Thyroid gland (tissue), 4 donors: ENCODE measurements at places on chromosomes 2 and 18. TPM values are rescaled to one million over a fixed set of nuclear protein-coding genes. Genes with fewer than 3 reads are reported as not detected.

Gene MPP4
- not detected for total RNA-seq

GRCh38 chr2:65411056-65411795, 21.2 kb downstream of the SPRED2 start:
- H3K4me3 ChIP-seq, result no peak overlapping the region
- H3K36me3 ChIP-seq, result no peaks in the 10 kb centered on the region
- DNase-seq, result no peak
- peaks cover 30% of the 10 kb centered on the region for H3K4me1 ChIP-seq

GRCh38 chr2:222912776-222913175, 51.9 kb downstream of the ACSL3 start:
- no peak overlapping the region for H3K27ac ChIP-seq
- H3K36me3 ChIP-seq, result no peaks in the 10 kb centered on the region
- H3K4me3 ChIP-seq, result no peak overlapping the region
- DNase-seq, result no peak
- H3K4me1 ChIP-seq, result peaks cover 14% of the 10 kb centered on the region
- H3K27me3 ChIP-seq, result no peaks in the 10 kb centered on the region

DNA sequence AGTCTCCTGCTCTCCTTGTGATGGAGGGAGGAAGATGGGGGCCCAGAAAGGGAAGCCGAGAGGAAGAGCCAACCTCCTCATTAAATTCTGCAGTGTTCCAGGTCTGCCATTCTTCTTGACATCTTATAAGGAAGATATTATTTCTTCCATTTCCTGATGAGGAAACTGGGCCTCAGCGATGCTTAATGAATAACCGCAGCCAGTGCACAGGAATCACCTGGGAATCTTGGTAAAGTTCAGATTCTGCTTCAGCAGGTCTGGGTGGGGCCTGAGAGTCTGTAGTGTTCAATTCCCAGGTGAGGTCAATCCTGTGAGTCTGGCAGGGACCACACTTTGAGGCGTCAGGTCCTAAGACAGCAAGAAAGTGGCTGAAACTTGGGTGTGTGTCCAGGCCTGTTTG, 17.3 kb downstream of the PCARE start:
- no peak overlapping the region for H3K4me3 ChIP-seq
- no peak overlapping the region for H3K27ac ChIP-seq
- no peak for DNase-seq
- H3K36me3 ChIP-seq, result no peaks in the 10 kb centered on the region

- H3K27me3 ChIP-seq, result no peaks in the 10 kb centered on the region
- H3K36me3 ChIP-seq, result no peaks in the 10 kb centered on the region
- H3K27ac ChIP-seq, result no peak overlapping the region
These were observed 25.6 kb downstream of the ZNF236 start for GRCh38 chr18:76847916-76848315.

DNA sequence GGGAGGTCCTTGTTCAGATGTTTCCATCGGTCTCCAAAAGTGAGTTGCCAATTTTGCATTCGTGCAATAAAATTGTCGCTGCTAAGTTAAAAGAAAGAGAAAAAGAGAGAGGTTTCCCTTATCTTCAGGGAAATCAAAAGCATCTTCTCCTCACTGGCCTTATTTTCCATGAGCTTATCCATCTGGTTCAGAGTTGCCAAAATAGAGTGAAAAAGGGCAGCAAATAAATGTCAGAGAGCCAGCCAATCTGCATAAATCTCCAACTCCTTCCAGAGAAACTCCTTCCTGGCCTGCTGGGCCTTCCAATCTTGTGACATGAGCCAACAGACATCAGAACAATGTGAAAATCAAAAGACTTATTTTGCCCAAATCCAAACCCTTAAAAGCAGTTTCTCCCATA, 28.4 kb downstream of the PAX3 start:
- DNase-seq, result no peak
- H3K36me3 ChIP-seq, result no peaks in the 10 kb centered on the region
- no peak overlapping the region for H3K27ac ChIP-seq
- H3K27me3 ChIP-seq, result no peaks in the 10 kb centered on the region
- H3K4me3 ChIP-seq, result no peak overlapping the region
- H3K4me1 ChIP-seq, result no peaks in the 10 kb centered on the region

- DNase-seq, result peak; percentile 60
- H3K27ac ChIP-seq, result no peak overlapping the region
- H3K4me3 ChIP-seq, result no peak overlapping the region
These were observed 54.6 kb downstream of the ZFP36L2 start for GRCh38 chr2:43171789-43172188.

- H3K36me3 ChIP-seq, result no peaks in the 10 kb centered on the region
- peaks cover 41% of the 10 kb centered on the region for H3K4me1 ChIP-seq
- no peak overlapping the region for H3K4me3 ChIP-seq
- no peak for DNase-seq
- no peak overlapping the region for H3K27ac ChIP-seq
These were observed 30.3 kb downstream of the SLC4A5 start for GRCh38 chr2:74312913-74313312.

DNA sequence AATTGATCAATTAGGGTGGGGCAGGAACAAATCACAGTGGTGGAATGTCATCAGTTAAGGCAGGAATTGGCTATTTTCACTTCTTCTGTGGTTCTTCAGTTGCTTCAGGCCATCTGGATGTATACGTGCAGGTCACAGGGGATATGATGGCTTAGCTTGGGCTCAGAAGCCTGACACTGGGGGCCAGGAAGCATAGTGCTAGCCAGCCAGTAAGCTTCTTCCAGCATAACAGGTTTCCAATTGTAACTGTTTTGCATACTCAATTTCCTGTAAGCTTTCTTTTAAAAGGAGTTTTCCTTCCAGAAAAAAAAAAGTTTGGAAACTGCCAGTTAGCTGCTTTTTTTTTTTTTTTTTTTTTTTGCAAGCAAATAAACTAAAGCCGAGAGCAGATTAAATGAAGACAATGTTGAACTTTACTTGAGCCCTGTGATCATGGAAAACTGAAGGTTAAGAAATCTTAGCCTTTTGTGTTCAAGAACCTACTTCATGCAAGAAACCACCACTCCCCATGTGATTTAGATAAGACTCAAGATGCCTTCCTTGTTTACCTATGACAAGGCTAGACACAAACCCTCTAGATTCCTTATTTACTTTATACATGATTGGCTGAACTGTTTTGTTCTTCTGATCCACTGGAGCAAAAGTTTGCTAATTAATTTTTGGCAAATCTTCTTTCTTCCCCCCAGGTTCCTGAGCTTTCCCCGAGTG, 126.9 kb upstream of the LINC00305 start:
- H3K4me1 ChIP-seq, result no peaks in the 10 kb centered on the region
- no peaks in the 10 kb centered on the region for H3K27me3 ChIP-seq
- no peak overlapping the region for H3K27ac ChIP-seq
- no peak overlapping the region for H3K4me3 ChIP-seq

DNA sequence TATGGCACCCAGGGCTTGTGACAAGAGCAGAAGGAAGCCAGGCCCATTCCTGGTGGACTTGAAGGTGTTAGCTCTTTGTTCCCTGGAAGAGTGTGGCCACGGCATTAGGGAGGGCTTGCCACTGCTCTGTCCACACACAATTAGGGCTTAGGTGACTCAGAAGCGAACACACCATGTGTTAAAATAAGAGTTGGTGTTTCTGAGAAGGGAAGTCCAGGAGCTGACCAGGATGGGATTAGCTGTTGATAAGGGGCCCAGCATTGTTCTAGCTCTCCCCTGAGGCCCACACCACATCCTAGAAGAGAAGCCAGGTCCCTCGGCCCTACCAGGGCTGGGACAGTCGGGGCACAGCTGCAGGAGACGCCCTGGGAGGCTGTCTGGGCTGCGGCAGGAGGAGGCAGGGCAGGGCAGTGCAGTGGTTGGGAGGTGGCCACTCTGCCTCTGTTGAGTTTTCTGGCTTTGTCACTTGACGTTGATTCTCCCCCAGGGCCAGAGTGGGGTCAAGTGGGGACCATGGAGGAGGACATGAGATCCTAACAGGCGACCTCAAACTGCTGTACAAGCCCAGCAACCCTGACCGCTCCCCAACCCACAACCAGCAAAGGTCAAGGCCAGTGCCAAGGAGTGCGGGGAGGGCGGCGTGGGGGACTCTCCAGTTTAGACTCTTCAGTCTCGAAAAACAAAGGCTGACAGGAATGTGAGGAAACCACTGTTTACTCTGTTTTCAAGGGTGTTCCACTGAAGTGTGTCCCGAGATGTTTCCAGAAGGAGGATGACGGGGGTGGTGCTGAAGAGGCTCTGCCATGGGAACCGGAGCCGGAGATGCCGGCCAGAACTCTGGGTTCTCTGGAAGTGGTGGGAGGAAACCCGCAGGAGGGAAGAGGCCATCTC, 16.8 kb downstream of the GNLY start:
- H3K27ac ChIP-seq, result peak overlapping the region; percentile 98
- H3K27me3 ChIP-seq, result no peaks in the 10 kb centered on the region
- DNase-seq, result peak; percentile 98
- no peaks in the 10 kb centered on the region for H3K36me3 ChIP-seq
- peaks cover 89% of the 10 kb centered on the region for H3K4me1 ChIP-seq
